ENCODE measurements at places on chromosomes 6 and 20.

GRCh38 chr20:43210901-43211300, 21.2 kb upstream of the PTPRT start:
- DNase-seq, result no peak

DNA sequence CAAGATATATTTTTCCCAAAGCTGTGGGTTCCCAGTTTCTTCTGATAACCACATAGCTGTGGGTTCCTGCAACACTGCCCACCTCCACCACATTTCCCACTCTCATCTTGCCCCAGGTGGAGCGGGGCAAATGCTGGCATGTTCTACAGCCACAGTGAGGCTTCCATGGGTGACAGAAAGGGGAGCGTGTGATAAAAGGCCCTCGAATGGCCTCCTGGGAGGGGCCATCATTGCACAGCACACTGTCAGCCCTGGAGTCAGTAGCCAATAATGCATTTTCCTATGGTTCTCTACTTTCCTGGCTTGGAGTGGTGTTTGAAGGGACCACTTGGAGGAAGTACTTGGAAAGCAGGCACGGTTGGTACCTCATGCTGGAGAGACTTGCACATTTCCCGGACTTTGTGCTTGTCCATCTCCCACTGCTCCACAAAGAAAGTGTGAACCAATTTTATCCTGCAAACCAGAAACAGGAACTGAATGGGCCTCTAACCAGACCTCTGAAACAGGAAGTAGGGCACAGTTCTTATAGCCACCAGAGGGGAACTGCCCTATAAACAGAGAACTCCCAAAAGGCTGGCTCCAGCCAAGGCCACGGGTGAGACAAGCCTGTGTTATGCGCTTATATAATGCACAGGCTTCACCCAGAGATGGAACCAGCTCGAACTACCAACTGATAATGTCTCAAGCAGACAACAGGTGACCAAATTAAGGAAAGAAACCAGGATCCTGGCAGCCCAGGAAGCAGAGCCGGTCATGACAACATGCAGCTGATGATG, 8.6 kb downstream of the MAP3K5 start:
- no peak for DNase-seq

- no peak for DNase-seq
Measured at GRCh38 chr6:47788498-47788884, 6.7 kb downstream of the OPN5 start.

DNA sequence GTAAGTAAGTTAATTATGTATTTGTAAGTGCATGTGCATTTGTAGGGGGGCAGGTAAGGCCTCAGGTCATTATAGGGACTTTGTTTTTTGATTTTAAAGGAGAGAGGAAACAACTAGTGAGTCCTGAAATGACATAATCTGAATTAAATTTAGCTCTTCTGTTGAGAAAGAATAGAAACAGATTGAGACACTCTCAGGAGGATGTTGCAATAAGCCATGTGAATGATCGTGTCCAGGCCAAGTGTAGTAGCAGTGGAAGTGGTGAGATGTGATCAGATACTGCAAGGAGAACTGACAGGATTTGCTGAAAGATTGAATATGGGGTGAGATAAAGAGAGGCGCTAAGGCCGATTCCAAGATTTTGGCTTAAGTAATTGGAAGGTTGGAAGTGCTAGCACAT, 2.6 kb upstream of the CENPW start:
- DNase-seq, result no peak

DNA sequence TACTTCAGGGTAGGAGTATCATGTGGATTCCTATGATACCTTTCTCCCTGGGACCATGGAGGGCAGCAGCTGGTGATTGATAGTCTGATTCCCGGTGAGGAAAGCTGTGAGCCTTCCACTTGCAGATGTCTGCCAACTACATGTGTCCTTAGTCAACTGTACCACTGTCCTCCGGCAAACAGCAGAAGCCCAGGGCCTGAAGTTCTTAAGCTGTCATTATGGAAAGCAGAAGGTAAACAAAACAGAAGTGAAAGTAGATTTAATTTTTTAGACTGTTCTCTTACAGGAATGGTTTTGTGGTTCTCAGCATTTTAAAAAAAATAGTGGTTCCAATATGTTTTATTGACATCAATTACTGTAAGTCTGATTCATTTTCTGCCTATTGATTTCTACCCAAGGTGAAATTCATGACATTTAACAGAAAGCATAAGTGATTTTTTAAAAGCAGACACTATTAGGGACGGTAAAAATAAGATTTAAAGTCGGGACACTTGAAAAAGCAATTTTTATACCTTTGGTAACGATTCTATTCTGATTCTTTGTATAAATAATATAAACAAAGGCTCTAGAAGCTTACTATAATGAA, 36.6 kb downstream of the PTPN1 start:
- no peak for DNase-seq

GRCh38 chr6:153503810-153504209, 372.7 kb upstream of the RGS17 start:
- DNase-seq, result no peak

DNA sequence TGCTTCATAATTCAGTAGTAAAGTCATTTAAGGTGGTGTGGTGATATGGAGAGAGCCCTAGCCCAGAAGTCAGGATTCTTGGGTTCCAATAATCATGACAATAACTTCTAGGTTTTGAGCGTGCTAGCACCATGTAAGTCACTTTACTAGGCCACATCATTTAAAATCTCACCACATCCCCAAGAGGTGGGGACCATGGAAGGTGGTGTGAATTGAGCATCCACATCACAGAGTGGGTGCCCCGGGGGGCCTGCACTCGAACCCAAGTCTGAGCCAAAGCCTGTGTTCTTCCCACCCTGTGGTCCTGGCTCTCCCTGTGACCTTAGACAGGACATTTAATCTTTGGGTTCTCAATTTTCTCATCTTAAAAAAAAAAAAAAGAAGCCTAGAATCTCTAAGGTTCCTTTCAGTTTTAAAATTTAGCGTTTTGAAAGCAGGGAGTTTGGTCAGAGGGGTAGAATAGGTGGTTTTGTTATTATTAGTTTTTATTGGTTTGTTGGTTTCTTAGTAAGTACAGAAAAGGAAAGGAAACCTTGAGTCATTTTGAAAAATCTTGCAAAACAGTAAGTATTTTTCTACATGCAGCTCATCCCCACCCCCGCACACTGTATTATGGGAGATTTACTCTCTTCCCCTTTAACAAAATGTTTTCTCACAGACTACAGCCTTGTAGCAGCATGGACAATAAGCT, 26.4 kb downstream of the ARMC2 start:
- no peak for DNase-seq

DNA sequence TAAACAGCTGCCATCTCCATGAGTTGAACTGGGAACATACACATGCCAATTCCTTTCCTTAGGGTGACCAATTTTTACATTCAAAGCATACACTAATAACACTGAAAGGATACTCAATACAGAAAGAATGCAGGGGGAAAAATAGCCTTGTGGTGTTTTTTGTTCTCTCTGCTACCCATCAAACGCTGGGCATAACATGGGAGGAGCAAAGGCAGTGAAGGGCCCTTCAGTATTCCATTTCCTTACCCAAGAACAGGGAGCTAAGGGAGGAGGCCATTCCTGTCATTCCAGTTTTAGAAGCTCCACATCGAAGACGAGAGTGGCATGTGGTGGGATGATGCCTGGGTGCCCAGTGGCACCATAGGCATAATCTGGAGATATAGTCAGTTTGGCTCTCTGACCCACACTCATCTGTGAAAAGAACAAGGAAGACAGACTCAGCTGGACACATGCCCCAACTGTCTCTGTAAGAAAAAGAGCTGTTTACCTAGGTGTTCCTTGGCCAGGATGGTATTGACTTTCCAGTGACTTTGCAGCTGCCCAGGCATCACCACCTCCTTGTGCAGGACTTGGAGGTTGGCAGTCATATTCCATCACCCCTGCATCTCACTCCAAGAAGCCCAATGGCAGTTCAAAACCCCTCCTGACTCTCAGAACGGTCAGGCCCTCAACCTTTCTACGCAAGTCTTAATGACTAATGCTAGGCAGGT, 20.9 kb downstream of the FKBP1A start:
- DNase-seq, result no peak

DNA sequence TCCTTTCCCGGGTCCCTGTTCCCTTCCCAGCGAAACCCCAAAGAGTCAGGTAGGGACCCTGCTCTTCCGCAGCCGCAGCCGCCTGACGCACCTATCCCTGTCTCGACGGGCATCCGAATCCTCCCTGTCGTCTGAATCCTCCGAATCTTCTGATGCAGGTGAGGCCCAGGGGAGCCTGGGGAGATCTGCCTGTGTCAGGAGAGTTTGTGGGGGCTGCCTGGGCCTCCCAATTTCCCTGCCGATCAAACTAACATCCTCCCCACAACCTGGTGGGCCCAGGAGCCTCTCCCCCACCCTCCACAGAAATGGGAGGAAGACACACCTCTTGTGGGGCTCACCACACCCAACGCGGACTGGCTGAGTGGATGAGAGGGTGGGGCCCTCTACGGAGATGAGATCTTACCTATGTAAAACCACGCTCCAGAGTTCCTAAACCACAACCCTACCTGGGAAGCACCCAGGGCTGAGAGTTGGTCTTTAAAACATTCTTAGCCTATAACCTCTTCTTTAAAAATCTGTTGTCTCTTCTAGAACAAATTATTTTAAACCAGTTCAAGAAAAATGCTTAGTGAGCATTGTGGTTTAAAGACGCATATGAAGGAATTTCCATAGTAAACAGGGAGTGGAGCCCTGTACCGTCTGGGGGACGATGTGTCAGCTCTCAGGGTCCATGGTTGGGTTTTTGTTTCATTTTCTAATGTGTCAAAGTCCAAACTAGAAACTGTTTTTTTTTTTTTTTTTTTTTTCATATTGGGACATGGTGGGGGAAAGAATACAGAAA, 1.7 kb downstream of the CDC25B start:
- no peak for DNase-seq

GRCh38 chr6:11798538-11798937, 19.9 kb upstream of the ADTRP start:
- no peak for DNase-seq

DNA sequence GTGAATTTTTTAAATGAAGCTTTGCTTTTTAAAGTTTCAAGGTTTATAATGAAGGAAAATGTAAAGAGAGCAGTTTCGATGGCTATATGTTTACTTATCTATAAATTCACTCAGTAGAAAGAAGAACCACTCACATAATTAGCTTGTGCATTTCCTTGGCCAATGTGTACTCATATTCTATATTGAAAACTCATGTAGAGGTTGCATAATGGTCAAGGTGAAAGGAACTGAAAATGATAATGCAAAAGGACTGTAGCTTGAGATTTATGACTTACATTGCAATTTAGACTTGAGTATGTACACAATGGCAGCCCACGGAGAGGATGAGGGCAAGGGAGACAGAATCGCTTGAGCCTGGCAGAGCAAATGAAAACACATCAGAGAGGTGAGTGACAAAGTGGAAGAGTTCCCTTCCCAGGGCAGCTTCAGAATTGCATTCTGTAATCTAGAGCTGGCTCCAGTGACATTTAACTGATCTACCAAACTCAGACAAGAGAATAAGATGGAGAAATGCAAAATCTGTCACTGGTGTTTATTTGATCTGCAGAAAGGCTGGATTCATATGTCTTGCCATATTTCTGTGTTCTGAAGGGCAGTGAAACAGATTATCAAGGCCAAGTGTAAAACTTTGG, 191.8 kb downstream of the TMEM200A start:
- DNase-seq, result no peak

DNA sequence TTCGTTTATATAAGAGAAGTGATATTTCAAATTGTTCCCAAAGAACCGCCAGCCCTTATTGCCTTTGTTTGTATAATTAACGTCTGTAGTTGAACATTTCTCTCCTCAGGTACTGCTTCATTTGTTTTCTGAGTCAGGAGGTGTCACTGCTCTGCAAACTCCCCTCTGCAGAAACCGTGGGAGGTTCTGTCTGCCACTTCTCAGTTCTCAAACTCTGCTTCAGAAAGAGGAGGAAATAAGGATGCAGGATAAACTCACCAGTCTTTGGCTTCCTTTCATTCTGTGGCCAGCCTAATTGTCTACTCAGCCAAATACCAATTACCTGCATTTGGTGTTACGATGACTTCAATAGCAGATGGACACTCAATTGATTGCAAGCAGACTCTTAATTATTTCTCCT, 149.8 kb downstream of the PAK5 start:
- no peak for DNase-seq

- no peak for DNase-seq
Measured at GRCh38 chr6:55958790-55959189, 83.4 kb upstream of the BMP5 start.

GRCh38 chr20:57414867-57415592, 23.8 kb downstream of the RBM38 start:
- DNase-seq, result no peak

GRCh38 chr6:33313105-33313708, 671 bp downstream of the TAPBP start:
- DNase-seq, result peak; percentile 63

DNA sequence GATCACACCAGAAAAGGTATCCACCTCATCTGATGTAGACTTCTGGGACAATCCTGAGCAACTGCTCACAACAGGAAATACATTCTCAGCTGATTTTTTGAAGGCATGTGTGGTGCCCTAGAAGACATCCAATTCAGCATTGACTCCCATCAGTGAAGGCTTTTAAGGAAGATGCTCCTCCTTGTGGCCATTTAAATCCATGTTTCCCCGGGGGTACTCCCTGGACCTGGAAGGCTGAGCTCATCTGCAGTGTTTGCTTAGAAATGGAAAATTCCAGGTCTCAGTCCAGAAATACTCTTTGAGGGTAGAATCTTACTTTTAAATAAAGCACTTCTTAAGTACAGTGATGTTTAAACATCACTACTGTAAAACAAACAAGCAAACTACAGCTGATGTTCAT, 195.5 kb upstream of the PDE10A start:
- DNase-seq, result no peak

GRCh38 chr20:3680701-3681351, 984 bp downstream of the ADAM33 start:
- no peak for DNase-seq

DNA sequence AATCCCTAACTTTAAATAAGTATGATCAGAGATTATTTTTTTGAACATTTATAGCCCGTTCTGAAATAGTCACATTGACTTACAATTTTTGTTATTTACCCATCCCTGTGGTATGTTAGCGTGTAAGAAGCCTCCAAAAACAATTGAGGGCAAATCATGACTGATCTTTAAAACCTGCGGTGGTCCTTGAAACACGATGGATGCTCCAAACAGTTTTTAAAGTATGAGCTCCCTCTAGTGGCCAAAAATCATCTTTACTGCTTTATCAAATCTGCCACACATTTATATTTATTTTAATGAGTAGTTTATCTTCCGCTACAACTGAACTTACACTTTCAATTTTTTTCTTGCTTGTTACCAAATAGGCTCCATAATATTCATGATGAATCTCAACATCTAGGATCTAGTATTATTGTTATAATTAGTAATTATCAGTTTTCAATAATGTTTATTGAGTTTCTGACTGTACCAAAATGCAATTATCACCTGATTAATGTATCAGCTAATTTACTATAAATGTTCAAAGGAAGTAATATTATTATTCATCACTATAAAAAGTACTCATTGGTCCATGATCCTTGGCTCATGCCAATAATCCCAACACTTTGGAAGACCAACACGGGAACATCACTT, 52.2 kb downstream of the MARCKS start:
- no peak for DNase-seq

DNA sequence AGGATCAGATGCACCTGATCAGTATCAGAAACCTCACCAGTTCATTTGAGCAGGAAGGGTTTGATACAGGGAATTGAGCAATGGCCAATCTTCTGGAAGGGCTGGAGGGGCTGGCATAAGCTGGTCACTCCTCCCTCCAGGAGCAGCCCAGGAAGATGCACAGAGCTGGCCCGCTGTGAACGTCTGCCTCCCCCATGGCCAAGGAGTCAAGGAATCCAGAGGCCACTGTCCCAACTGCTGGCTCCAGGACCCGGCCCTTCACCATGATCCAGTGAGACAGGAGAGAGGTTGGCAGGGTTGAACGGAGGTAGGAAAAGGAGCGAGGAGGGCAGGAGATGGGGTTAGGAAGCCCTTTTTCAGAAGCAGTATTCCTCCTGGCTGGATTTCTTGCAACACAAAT, 113.9 kb upstream of the CST7 start:
- DNase-seq, result no peak

Data from C1 segment of cervical spinal cord (tissue), 14 donors.